ENCODE measurements at places on chromosomes 11 and 22.

DNA sequence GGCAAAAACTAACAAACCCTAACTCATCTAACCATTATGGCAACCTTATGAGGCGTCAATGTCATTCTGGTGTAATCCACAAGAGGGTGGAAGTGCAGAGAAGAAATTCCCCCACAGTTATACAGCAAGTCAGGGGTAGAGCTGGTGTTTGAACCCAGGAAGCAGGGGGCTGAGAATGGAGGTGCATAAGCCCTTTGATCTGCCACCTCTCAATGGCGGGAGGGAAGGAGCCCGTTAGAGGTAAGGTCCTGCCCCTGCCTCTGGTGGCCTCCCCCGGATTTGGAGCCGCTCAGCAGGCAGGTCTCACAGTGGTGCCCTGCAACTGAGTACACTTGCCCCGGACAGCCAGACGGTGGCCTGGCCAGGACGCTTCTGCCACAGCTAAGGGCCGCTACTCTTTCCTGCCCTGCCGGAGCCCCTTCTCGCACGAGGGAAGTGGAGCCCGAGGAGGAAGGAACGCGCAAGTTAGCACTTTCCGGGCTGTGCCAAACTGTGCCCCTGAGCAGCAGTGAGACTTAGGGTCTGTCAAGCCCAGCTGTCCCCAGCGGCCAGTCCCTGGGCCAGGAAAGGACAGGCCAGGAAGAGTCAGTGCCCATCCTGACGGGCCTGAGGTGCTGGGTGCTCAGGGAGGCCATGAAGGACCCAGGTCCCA, 1.1 kb downstream of the FXYD2 start:
- no peak for DNase-seq

DNA sequence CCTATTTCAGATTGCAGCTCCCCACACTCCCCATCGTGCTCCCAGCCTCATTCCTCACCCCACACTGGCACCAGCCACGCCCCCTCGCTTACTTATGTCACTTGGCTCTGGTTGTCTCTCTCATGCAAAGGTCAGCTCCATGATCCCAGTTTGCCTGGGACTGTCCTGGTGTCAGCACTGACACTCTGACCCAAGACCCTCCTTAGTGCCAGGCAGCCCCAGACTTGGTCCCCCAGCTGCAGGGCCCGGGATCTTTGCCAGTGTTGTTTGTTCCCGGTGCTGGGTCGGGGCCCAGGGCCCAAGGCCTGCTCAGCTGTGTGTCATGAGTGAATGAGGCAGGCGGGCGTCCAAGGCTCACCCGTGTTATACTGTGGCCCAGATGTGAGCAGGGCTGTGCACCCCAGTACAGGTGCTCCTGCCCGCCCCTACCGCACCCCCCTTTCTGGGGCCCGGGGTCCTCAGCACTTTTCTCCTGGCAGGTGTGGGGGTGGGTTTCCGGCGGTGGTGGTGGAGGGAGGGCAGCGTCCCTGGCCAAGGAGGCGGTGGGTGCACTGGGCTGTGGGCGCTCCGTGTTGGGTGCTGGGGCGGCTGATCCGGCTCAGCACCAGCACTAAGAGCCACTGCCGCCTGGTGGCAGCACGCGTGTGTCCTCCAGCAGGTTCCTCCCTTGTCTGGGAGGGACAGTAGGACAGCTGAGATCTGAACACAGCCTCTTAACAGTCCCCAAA, 19.5 kb downstream of the IL17REL start:
- no peak for DNase-seq

GRCh38 chr11:1699771-1700170, 2.8 kb downstream of the KRTAP5-6 start:
- DNase-seq = no peak

DNA sequence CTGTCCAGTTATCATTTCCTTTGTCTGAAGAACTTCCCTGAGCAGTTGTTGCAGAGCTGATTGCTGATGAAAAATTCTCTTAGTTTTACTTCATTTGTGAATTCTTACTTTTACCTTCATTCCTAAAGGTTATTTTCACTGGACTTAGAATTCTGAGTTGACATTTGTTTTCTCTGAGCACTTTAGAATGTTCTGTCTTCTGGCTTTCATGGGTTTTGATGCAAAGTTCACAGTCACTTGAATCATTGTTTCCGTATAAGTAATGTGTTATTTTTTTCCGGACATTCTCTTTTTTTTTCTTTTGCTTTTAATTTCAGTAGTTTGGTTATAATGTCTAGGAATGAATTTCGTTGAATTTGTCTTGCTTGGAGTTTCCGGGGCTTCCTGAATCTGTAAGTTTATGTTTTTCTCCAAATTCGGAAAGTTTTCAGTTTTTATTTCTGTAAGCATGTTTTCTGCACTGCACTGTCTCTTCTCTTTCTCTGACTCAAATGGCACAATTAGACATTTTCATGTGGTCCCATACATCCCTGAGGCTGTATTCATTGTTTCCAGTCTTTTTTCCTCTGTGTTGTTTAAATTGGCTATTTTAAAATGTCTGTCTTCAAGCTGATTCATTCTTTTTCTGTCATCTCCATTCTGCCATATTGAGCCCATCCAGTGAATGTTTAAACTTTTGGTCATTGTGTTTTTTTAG, 68.5 kb upstream of the NARS2 start:
- DNase-seq = no peak

DNA sequence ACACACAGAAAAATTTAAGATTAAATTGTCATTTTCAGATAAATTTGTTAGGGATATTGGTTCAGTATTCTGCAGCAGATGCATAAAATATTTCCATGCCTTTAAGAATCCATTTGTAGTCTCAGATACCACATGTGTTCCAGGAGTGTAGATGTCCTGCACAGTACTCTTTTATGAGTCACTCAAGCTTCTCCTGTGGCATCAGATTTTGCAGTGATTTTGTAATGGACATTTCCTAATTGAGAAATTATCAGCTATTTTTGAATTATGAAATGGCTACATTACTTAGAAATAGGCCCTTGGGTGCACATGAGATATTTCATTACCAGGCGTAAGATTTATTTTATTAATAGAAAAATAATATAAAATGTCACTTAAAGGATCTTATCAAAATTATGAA, 18.9 kb downstream of the MMP3 start:
- DNase-seq = no peak

GRCh38 chr22:35174401-35175038, 82.8 kb upstream of the HMGXB4 start:
- no peak for DNase-seq

DNA sequence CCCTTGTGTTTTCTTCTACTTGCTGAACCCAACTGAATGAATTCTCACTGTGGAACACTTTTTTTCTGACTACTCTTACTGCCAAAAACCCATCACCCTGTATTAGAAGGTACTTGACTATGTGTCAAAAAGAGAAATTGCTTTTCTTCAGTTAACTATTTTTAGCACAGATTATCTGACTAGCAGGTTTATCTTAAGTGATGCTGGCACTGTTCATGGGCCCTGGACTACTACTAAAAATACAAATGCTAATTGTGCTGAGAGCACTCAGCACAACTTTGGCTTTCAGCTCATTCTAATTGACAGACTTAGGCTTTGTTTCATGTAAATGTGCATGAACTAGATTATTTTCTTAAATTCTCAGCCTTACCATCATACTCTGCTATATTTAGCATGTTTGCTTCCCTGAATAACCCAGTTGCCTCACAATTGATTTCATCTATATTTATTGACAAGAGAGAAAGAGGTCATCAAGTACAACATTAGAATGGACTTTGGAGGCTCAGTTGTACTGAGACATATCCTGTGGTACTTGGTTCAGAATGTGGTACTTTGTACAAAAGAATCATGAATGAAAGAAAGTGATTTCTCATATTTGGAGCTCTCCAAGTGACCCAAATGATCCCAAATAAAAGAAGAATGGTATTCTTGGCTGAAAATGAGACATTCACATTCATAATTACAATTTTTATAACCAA, 478.3 kb downstream of the KCNA4 start:
- no peak for DNase-seq

- no peak for DNase-seq
These were observed 308.7 kb downstream of the DDX10 start for GRCh38 chr11:108973402-108974162.

DNA sequence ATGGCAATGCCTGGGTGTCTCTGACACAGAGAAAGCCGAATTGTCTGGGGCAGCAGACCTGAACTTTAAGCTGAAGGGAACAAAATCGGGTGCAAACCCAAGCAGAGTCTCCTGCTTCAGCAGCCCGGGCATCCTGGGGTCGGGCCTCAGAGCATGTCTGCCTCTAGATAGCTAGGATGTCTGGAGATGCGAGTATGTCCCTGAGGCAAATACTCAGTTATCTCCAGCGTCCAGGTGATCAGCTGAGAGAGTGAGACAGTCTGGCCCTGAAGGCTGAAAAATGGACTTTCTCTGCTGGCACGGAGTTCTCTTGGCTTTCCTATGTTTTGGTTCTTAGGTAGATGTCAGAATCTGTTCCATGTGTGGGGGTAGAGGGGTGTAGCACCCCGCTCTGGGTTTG, 3.3 kb downstream of the ADAMTS8 start:
- DNase-seq = no peak

GRCh38 chr11:133745791-133746190, 99.5 kb downstream of the SPATA19 start:
- no peak for DNase-seq

- DNase-seq = no peak
These were observed 4.3 kb downstream of the BCO2 start for GRCh38 chr11:112179601-112180000.

- DNase-seq = no peak
These were observed 8.9 kb downstream of the AP2A2 start for GRCh38 chr11:934527-934926.

DNA sequence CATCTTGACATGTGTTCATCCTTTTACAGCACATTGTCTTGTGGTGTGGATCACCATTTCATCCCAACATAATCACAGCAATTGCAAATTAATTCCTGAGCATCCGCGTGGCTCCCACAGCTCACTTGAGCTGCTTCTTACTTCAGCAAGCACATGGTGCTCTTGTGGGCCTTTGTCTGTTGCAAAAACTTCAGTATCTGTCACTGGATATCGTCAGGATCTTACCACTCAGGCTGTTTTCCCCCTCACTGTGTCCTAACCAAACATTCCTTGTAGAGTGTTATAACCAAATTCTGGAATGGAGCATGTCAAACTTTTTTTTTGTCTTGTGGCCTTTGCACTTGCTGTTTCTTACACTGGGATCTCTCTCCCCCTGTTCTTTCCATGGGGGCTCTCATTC, 683.1 kb upstream of the ARHGAP42 start:
- no peak for DNase-seq

GRCh38 chr22:44351685-44352377, 39.1 kb upstream of the SHISAL1 start:
- DNase-seq = no peak

GRCh38 chr11:21225860-21226259, 556.5 kb downstream of the NELL1 start:
- DNase-seq = no peak

GRCh38 chr22:46596819-46597218, 23.4 kb upstream of the GRAMD4 start:
- no peak for DNase-seq

GRCh38 chr11:109037856-109038780, 373.2 kb downstream of the DDX10 start:
- DNase-seq = no peak

DNA sequence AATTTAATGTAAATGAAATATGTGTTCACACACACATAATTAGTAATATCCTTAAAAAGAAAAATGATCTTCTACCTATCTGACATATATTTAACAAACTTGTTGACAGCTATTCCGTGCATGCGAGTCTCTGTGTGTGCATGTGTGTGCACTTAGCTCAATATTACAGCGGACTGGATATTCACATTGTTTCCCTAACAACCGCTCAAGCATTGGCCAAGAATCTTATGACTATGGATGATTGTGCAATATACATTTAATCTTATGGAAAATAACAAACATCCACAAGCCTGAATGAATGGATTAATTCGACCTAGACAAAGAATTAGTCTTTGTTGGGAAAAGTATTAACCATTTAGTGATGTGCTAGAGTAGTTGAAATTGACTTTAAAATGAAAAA, 1078.6 kb downstream of the LRRC4C start:
- no peak for DNase-seq

DNA sequence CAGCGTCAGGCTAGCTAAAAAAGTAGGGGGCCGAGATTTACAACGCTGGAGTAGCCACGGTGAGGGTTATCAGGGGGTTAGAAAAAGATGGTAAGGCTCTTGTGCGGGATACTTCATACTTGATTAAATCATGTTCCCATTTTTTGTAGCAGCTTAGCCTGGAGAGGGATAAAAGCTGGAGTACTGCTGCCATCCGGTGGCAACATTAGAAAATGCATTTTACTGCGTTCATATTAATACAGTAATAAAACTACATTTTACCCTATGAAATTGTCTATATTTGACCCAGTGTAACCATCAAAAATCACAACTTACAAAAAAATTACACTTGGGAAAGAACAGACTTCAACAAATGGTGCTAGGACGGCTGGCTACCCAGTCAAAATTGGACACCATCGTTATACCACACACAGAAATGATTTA, 17.3 kb downstream of the RPUSD4 start:
- no peak for DNase-seq

- DNase-seq = no peak
These were observed at the start of gene MUC2 for GRCh38 chr11:1074244-1075221. TSS of gene MUC2 (plus strand) at chr11:1074874.

DNA sequence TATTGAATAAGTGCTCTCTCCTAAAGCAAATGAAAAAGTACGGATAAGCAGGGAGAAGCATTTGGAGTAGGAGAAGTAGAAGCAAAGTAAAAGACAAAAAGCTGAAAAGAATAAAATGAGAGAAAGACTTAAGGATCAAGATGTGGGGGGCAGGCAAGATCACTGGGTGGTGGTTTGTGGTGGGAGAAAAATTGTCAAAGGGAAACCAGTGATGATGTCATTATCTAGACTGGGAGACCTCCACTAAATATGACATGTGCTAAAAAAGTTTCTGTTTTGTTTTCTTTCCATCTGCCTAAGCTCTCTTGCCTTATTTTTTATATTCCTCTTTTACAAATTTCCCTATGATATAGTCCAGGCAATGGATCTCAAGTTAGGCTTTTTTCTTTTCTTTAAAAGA, 14.8 kb upstream of the MAML2 start:
- DNase-seq = no peak

- no peak for DNase-seq
These were observed 2.4 kb upstream of the ZP1 start for GRCh38 chr11:60864856-60865513.

- DNase-seq = no peak
These were observed 40.9 kb upstream of the BIRC3 start for GRCh38 chr11:102276362-102276761.

GRCh38 chr11:47616726-47617416, 22.7 kb upstream of the C1QTNF4 start:
- no peak for DNase-seq

- DNase-seq = no peak
These were observed 157.2 kb upstream of the TMEM45B start for GRCh38 chr11:129658526-129658867.

All from NCI-H1436 treated with DMSO at 0.1 percent for 48 hours (cell line).